Thoracic aorta (tissue), 2 donors: ENCODE measurements at places on chromosomes 3 and 15.

GRCh38 chr15:88284318-88284998, 27.9 kb upstream of the NTRK3 start:
- DNase-seq: no peak

DNA sequence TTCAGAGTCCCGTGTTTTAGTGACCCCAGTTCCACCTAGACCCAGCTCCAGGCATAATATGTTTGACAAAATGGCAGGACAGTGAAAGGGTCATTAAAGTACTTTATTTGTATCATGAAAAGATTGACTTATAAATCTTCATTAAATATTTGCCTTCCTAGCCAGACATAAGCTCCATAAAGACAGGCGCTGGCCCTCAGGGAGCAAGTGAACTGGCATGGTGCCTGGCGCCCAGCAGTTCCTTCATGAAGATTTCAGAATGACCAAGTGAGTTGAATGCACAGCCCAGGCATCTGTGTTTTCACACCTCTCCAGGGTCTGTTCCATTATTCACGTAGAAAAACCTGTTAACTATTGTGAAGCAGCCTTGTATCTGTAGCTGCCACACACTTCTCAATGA, 166.2 kb downstream of the GAP43 start:
- no peak for DNase-seq

DNA sequence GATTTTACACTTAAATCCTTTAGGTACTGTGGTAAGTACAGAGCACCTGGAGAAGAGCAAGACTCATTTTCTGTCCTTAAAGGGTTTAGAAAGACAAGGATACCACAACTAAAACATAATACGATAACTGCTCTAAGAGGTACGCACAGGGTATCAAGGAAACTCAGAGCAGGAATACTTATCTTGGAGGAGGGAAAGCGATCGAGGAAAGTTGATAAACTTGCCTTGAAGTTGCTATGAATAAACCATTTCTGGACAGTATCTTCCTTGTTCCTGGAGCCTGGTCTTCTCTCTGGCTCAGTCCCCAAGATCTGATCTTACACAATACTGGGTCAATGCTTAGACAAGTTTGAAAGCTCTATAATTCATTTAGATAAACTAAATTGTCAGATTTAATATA, 17.6 kb upstream of the GATM start:
- no peak for DNase-seq

DNA sequence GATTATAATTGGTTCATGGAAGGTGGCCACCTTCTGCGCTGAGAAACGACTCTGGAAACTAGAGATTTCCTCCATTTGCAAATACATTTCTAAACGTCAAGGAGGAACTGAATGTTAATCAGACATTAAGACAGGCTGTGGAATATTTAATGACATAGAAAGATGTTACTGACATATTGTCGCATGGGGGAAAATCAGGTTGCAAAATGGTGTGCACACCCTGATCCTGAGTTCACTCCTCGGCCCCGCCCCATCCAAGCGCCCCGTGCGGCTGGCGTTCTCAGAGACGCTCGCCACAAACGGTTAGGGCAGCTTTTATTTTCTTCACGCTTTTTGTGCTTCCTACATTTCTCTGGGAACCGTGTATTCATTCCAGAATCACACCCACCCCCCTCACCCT, 10.7 kb downstream of the H1-8 start:
- no peak for DNase-seq

GRCh38 chr3:63043631-63044030, 168.4 kb upstream of the CADPS start:
- no peak for DNase-seq

DNA sequence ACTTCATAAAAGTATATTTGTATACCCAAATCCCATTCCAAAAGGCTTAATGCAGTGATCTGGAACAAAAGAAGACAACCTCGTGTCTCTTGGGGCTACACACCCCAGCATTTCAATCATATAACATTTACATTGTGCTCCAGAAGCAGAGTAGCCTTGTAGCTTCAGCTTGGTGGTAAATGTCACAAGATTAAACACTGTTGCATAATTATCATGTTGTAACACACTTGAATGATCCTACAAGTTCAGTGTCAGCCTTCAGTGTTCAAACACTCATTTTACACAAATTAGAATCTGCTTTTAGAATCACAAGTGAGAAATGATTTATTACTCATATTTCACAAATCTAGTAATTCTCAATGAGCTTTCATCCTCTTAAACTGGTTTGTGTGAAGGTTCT, 122.6 kb downstream of the CNTN3 start:
- no peak for DNase-seq

DNA sequence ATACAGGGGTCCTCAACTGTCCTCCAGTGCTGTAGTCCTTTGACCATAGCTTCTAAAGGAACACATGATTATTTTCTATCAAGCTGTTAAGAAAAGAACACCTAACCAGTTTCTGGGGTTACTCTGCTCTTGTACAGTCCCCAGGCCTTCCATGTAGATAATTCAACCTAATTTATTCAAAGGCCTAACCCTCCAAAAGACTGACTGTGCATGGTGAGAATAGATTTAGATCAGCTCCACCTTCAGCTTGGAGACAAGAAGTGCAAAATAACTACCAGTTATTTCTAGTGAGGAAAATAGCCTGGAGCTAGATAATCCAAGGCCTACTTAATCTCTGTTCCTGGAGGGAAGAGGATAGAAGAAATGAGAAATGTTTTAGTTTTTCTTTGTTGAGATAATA, 87.9 kb downstream of the GMNC start:
- no peak for DNase-seq

GRCh38 chr3:194364652-194365434, 4.7 kb downstream of the LRRC15 start:
- no peak for DNase-seq
